ENCODE measurements at places on chromosomes 7 and 10.

DNA sequence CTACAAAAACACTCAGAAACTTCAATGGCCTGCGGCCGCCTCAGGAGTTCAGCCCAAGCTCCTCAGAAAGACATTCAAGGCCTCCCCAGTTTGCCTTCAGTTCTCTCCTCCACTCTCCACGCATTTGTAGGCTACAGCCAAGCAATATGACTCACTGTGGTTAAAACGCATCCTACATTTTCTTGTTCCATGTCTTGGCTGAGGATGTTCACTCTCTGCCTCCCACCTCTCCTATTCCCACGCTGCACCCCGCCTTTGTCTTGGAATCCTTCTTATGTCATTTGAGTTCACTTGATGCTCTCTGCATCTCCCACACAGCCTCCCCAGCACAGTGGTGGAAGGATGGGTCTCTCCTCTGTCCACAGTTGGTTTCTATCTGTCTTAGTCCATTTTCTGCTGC, 184.8 kb downstream of the NPSR1 start:
- peak; percentile 65 for DNase-seq

DNA sequence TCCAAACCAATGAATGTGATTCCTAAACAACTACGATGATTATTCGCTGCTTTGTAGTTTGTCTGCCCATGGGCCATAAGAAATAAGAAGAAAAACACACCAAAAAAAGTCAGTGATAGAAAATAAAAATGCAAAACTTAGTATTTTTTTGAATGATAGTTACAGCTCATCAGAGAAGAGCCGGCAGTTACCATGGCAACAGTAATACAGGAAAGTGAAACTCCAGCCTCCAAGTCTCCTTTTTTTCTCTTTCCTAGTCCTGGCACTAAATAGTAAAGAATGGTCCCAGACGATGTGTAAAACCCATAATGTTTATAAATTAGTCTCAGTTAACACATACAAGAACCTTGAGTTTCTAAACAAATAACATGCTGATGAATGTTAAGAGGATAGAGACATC, 21.6 kb upstream of the LHFPL3 start:
- no peak for DNase-seq

DNA sequence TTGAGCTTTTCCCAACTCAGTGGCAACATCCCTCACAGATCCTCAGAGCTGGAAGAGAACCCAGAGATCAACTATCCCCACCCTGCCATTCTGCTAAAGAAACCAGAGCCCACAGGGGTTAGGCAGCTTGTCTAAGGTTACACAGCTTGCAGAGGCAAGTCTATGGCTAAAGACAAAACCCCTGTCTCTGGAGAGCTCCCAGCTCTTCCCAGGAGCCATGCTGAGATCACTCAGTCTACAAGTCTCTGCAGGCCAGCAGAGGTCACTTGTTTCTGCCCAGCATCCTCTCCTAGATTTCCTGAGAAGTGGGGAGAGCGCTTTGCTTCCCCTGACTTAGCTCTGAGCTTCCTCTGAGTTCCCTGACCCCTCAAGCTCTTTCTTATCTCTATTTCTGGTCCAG, 28.5 kb upstream of the LOXL4 start:
- DNase-seq = no peak

DNA sequence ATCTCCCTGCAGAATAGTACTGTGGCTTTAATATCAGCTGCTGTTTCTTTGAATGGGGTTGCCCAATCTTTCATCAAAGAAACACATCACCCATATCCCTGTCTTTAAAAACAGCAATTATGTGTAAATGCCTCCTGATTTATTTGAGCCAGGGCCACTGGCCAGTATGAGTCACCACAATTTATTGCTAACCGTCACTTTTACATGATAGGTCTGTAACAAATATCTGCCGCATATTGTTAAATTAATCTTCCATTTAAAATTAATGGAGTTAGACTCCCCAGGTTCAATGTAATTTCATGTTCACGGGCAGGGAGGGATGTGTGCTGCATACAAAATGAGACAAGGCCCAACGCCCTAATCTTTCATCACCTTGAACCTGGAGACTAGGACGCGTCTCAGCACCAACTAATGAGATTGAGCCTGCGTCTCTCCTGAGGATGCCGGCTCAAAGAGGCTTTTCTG, 673.4 kb downstream of the AUTS2 start:
- peak; percentile 85 for DNase-seq

- DNase-seq = no peak
Observed at GRCh38 chr7:150975536-150976319, 2.4 kb downstream of the KCNH2 start.

DNA sequence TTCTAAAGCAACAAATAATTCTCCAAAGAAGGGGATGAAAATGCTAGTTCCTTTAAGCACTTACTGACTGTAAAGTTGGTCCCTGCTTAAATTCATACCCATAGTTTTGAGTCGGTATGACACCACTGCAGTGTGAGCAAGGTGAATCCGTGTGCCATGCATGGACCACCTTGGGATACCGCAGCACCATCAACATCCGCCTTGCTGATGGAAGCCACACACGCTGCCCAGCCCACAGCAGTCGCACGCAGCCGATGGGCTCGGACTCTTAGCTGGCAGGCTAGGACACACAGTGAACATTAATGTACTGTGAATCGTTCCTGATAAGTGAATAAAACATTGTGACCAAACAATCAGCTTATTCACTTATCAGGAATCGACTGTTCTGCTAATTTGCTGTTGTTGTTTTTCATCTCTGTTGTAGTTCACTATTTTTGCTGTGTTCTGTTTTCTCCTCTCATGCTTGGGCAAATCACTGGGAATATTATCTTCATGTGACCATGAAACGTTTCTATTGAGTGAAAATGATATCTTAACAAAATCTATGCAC, 275.5 kb downstream of the USP6NL start:
- no peak for DNase-seq

- peak; percentile 100 for DNase-seq
Observed at GRCh38 chr7:73822319-73823173, 8.2 kb upstream of the CLDN4 start.

- DNase-seq = no peak
Observed at GRCh38 chr10:87619705-87620104, 40.0 kb upstream of the PAPSS2 start.

GRCh38 chr10:79221110-79222051, 125.9 kb upstream of the PPIF start:
- no peak for DNase-seq

DNA sequence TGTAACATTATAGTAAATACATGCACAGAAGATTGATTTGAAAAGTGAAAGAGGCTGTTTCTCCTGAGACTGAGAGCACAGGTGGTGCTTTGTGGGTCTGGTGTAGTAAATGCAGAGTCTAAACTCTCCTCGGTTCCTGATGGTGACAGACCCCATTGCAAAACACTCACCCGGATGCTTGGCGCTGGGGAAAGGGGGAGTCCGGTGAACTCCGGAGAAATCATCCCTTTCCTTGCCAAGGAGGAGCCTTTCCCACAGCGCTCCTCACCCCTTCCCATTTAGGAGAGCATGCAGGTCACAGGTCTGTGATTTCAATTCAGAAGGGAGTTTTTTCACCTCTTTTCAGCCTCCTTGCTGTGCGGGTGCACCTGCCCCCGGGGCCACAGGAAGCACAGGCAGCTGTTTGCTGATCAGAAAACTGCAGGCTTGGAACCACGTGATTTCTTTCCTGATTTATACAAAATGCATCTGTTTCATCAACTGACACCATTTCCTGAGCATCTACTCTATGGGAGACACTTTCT, 75.6 kb upstream of the LYZL2 start:
- no peak for DNase-seq

DNA sequence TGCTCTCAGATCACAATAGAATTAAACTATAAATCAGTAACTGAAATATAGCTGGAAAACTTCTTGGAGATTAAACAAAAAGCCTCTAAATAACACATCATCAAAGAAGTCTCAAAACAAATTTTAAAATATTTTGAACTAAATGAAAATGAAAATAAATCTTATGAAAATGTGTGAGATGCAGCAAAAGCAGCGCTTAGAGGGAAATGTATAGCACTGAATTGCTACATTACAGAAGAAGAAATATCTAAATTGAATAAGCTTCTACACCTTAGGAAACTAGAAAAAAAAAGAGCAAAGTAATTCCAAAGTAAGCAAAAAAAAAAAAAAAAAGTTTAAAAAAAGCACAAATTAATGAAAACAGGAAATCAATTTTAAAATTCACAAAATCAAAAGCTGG, 35.2 kb downstream of the LMBR1 start:
- DNase-seq = no peak

DNA sequence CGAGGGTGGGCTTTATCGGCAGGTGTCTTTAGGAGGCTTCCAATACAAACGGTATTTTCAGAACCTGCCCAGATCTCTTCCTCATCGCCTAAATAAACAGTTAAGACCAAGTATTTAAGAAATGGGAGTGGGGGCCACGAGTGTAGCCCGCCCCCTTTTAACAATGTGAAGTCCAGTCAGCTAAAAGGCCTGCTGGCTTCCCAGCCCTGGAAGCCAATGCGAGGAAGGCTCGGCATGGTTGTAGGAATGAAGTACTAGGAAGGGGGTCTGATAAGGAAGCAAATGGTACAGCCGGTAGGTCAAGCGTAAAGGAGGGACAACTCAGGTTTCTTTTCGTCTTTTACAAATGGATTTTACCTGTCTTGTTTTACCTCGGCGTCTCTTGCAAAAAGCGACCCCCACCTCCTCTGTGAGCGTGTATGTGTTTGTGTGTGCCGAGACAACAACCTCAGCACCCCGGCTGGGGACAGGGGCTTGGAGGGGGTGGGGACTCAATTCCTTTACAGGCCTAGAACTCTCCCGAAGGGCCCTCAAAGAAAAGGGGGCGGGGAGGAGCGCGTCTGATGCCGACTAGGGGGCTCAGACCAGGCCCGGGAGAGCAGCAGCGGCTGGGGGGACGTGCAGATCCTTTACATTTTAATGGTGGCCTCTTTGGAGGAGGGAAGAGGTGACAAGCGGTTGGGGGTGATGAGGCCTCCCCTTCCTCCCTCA, 147.6 kb downstream of the GPR85 start:
- peak; percentile 31 for DNase-seq

- no peak for DNase-seq
Observed at GRCh38 chr7:41756650-41757182, 53.8 kb upstream of the INHBA start.

DNA sequence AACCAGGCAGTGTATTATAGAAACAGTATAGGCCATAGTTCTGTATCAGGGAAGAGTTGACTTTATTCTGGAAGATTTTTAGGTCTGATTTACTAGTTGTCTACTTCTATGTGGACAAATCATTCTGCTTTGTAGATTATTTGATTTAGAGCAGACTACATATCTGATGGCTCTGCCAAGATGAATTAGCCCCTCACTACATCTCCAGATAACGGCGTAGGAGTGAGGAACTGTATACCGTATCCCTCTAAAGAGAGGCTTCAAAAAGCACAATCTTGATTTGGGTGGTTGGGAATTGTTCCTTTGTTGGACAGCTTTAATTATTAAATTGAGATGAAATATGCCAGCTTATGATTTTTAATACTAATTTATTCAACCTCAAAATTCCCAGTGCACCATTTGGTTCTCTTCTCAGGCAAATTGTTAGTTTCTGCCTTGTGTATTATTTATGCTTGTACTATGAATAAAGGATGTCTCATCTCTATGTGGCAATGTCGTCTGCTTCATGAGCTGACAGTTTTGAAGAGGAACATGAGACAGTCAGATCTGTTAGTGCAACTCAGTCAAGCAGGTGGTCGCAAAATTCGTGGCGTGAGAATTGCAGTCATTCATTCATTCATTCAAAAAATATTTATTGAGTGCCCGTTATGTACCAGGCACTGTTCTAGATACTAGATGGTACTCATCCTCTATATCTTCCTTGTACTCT, 422.8 kb downstream of the EXOC4 start:
- no peak for DNase-seq

- DNase-seq = no peak
Observed at GRCh38 chr10:103193820-103194529, 903 bp upstream of the NT5C2 start.

GRCh38 chr7:133118261-133118660, 36.4 kb upstream of the CHCHD3 start:
- no peak for DNase-seq

DNA sequence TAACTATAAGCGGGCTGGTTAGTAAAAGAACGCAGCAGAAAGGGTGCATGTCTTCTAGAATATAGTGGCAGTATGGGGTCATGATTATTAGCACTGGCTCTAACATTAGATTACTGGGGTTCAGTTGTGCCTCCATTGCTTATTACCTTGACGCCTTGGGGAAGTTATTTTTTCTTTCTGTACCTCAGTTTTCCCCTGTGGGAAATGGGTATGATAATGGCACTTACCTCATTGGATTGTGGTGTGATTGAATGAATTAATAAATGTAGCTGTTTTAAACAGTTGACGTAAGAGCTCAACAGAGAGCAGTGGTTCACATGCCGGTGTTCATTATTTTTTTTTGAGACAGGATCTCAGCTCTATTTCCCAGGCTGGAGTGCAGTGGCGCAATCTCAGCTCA, 116.5 kb downstream of the LRRC4 start:
- DNase-seq = no peak

GRCh38 chr10:125656523-125656922, 26.4 kb downstream of the TEX36 start:
- DNase-seq = no peak

GRCh38 chr7:2049782-2050510, 182.8 kb downstream of the MAD1L1 start:
- DNase-seq = no peak

DNA sequence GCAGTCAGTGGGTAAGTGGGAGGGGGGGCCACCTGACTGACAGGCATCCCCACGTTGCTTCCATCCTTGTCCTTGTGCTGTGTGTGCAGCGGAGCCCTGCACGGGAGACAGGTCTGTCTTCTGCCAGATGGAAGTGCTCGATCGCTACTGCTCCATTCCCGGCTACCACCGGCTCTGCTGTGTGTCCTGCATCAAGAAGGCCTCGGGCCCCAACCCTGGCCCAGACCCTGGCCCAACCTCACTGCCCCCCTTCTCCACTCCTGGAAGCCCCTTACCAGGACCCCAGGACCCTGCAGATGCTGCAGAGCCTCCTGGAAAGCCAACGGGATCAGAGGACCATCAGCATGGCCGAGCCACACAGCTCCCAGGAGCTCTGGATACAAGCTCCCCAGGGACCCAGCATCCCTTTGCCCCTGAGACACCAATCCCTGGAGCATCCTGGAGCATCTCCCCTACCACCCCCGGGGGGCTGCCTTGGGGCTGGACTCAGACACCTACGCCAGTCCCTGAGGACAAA, 24.8 kb downstream of the TBATA start:
- DNase-seq = no peak

GRCh38 chr10:91798649-91799611, 704 bp downstream of the TNKS2 start:
- DNase-seq = peak; percentile 54

DNA sequence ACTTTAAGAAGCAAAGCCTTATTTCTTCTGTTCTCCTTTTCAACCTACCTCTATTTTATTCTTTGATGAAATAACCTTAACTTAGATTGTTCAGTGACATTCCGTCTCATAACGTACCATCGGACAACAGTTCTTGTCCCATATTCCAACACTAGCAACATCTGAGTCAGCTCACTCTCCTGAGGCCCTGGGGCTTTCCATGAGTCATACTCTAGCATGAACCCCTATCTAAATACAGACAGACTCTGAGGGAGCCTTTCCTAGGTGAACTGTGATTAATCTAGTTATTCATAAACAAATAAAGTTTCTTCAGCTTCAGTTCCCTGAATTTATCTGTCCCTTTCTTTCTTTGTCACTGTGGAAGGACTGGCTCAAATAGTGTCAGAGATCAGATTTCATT, 168.7 kb upstream of the LYZL1 start:
- peak; percentile 90 for DNase-seq

GRCh38 chr7:113730309-113730955, 188.4 kb downstream of the PPP1R3A start:
- DNase-seq = peak; percentile 77

Data from A172 (cell line).